A172 (cell line): ENCODE measurements at places on chromosomes 4 and X.

- no peak for DNase-seq
These were observed 12.4 kb downstream of the BOD1L1 start for GRCh38 chr4:13615161-13615560.

DNA sequence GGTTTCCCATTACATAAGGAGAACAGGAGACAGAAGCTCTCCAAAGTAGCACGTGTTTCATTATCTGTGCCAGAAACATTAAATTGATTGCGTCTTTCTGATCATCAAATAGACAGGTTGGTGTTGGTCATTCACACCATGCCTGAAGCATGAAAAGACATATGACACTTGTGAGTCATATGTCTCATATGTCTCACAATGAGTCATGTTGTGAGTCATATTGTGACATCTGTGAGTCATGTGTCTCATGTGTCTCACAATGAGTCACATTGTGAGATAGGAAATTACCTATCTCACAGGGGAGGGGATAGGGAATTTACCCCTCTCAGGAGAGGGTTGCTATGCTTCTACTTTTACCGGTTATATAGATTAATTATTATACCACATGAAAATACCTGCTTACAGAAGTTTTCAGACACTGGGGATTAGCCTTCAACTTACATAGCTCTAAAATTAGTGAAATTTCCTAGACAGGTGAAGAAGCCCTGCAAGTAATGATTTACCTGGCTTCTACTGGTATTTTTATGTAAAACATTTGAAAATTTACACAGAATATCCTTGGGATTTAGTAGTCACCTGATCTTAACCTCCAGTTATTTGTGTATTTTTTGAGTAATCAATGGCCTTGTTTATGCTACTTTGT lies 80.8 kb downstream of the NPFFR2 start:
- DNase-seq: peak; percentile 76

- no peak for DNase-seq
These were observed 5.9 kb downstream of the CRMP1 start for GRCh38 chr4:5887011-5887360.

- DNase-seq: no peak
These were observed 367.0 kb upstream of the ATOH1 start for GRCh38 chr4:93461541-93461940.

DNA sequence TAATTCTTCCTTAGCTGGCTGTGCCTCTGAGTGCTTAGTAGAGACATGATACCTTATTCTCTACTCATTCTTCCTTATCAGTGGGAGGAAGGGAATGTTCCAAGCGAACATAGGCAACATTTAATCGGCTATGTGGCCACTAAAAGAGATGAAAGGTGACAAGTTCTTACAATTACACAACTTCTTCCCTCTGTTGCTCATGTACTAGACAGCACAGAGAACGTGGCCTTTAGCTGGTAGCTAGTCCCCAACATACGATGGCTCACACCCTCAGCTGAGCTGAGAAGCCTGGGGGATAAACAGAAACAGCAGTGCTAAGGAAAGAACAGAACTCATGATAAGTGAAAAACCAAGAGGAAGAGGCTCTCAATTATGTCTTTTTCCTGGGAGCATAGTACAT lies 52.2 kb downstream of the APOO start:
- DNase-seq: no peak

GRCh38 chr4:78410676-78411075 lies 140.9 kb upstream of the ANXA3 start:
- DNase-seq: no peak

GRCh38 chr4:165059386-165059785 lies 5.7 kb downstream of the TRIM75 start:
- DNase-seq: no peak

DNA sequence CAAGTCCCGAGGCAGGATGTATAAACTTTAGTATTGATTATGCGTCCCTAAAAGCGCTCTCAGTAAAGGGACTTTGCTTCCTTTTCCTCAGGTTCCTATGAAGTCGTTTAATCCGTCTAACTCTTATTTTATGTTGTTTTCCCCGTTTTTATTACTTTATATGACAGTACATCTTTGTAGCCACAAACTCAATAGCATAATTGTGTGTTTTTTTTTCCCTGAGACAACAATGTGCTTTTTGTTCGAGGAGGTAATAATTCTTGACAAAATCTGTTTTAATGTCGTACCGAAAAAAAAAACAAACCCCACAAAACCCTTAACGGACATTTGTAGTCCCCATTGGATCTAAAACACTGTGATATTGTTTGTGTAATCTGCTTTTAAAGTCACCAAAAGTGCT lies 17.9 kb upstream of the PPP2R3B start:
- no peak for DNase-seq

DNA sequence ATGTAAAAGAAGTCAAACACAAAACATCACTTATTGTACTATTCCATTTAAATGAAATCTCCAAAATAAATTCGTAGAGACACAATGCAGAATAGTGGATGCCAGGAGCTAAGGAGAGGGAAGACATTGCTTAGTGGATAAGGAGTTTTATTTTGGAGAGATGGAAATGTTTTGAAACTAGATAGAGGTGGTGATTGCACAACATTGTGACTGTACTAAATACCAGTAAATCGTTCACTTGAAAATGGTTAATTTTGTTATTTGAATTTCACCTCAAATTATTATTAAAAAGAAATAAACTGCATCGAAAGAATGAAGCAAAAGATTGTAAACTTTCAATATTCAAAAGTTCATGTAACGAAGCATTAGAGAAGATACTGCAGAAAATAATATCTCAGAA lies 9.7 kb upstream of the ACSL4 start:
- DNase-seq: no peak

- peak; percentile 60 for DNase-seq
These were observed 202.7 kb downstream of the OR13H1 start for GRCh38 chrX:131746491-131746968.

DNA sequence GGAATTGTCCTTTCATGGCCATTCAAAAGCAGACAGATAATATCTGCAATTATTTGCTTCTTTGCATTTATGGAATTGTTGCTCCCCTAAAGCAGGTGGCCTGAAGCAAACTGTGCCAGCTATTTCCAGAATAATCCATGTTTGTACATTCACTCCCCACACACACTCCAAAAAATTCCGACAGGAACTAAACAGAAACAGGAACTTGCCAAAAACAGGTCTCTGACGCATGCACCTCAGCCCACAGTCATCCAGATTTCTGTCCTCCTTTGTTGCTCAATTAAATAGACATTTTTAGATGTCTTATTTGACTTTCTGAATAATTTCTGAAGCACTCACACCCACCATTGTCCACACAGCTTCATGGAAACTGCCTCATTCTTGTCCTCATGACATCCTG lies 71.5 kb upstream of the EDNRA start:
- no peak for DNase-seq

GRCh38 chr4:163217505-163217904 lies 50.8 kb upstream of the NAF1 start:
- no peak for DNase-seq

DNA sequence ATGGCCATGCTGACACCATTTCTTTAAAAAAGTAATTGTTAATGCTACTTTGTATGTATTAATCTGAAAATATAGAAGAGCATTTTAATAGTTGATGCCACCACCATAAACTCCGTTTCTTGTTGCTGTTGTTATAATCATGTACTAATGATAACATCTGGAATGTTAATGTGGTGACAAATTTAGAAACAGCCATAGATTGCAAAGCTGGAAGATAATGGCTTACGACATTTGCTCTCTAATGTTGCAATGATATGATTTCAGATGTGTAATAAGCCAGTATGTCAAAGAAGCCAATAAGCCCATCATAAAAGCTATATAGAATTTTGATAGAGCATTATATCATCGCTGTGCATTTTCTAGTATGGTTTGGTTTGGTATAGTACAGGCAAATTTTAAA lies 579.4 kb upstream of the ZFP42 start:
- DNase-seq: no peak

GRCh38 chr4:155614111-155614762 lies 52.4 kb upstream of the GUCY1A1 start:
- no peak for DNase-seq

DNA sequence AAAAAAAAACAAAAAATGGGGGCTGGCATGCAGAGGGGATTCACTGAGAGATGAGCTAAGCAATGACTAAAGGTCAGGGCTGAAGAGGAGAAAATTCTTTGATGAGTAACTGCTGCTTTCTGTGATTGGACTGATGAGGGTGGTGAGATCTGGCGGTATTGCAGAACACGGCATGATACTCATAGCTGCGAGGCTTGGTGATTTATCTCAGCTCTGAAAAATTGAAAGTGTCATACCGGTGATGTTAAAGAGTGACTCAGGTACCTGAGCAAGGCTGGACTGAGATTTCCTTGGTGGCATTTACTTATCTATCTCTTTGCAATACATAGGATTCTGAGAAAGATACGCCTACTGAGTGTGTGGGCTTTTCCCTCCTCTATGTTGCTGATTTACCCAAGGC lies 204.1 kb upstream of the DDX53 start:
- peak; percentile 36 for DNase-seq

- DNase-seq: no peak
These were observed 162.5 kb upstream of the AFF2 start for GRCh38 chrX:148337873-148338272.

DNA sequence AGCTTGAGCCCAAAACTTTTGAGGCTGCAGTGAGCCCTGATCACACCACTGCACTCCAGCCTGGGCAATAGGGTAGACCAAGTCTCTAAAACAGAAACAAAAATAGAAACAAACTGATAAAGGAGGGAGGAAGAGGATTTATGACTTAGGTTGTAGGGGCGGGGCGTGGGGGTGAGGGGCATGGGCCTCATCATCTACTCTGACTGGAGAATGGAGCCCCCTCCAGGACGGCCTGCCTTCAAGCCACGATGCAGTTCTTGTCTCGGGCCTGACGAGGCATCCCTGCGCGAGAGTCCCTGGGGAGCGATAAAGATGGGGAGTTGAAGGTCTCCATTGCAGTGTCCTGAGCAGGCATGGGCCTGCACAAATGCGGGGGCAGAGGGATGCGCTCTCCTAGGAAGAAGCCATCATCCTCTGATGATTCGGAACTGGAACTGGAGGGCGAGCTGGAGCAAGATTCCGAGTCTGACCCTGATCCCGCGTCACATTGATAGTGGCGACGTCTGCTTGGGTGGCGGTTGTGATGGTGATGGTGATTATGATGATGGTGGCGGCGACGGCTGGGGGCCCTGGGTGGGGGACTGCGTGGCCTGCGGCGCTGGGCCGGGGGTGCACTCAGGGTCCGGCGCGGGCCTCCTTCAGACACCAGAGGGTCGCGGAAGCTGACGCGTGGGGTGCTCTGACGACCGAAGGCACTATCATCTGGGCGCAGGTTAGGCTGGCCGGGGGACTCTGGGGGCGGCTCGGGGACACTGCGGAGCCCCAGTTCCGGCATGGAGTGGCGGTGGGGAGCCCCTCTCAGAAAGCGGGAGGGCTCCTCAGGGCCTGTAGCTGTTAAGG lies 4.0 kb downstream of the PLP2 start:
- DNase-seq: no peak

- DNase-seq: no peak
These were observed 179.5 kb downstream of the MSN start for GRCh38 chrX:65846974-65847373.

GRCh38 chr4:184019667-184020623 lies 114.8 kb downstream of the STOX2 start:
- no peak for DNase-seq
